ENCODE measurements at places on chromosomes 1 and 21. TPM values are rescaled to one million over a fixed set of nuclear protein-coding genes. Genes with fewer than 3 reads are reported as not detected.

GRCh38 chr1:186531561-186532165, 70.7 kb upstream of the PDC start:
- no peak for DNase-seq

DNA sequence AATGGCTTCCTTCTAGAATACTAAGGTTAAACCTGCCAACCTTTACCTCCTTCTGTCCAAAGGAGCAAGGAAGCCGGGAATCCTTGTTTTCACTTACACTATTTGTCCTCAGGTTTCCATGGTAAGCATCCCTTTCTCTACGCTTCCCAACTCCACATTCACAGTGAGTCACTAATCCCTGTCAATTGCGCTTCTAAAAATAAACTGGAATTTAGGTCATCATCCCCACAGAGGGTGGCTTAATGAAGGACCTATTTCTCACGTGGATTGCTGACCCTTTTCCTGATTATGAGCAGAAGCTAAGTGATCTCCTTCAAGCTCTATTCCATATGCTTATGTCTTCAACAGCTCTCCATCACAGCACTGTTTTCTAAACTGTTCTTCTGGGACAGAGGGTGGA, 39.9 kb upstream of the ABCA4 start:
- no peak for DNase-seq

DNA sequence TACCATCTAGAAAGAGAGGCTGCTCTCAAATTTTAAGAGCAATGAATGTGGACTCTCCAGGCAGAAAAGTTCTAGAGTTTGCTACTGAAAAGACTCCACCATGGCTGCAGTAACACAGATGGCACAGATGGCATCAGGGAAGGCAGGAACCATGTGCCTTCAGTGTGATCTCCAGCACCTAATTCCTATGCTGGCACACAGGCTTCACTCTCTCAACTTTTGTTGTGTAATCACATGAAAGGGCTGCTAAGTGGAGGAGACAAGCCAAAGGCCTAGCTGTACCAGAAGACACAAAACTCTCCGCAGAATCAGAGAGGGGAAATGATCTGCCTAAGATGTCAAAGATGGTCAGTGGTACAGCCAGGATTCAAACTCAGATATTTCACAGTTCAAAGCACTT, 31.1 kb downstream of the ERI3 start:
- DNase-seq = no peak

DNA sequence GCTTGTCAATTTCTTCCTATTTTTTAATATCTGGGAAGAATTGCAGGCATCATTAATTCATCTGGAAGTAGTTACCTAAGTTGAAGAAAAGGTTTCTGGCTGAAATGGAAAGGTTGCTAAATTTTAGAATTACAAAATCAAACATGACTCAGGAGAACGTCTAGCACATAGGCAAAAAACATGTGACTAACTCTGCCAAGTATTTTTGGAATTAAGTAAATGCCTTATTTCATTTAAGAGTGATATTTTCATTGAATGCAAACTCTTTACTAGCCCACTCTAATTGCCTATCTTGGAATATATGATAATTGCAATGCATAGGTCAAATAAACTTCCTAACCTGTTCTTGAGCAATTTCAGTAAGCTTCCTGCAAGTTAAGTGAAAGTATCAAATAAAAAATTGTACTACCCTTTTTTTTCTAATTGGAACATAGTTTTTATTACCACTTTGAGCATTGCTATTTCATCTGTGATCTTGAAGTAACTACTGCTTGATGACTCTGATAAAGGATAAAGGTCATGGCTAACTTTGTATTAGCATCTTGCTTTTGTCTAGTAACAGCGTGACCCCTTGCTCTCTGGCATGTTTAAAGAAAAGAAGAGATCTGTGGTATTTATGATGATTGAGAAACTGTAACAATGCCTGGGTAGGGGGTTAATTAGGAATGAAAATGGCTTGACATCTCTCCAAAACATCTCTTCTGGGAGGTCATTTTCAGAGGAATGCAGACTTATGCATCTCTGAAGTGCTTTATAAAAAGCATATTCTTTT, 208.3 kb upstream of the NCAM2 start:
- DNase-seq = no peak

DNA sequence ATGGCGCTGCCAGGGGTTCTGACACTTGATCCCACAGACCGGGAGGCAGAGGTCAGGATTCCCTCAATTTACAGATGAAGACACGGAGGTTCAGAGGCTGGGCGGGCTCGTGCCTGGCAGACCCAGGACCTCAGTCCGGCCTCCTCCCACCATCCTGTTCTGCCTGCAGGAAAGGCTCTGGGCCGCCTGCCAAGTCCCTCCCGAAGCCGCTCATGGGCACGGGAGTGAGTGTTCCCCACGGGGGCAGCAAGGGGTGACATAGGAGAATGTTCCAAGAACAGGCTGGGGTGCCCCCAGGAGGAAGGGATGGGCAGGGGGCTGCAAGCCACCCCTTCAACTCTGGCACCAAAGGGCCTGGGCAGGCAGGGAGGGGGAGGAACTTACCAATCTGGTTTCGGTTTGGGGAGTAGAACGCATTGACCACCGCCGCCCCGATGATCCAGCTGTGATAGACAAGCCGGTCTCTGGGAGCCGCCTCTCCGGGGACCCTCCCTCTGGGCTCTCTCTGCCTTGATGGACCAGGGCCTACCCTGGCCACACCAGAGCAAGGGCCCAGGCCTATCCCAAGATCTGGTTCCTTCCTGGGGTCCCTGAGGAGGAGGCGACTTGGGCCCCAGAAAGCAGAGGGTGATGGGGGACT, 7.5 kb downstream of the PRXL2B start:
- DNase-seq = no peak

DNA sequence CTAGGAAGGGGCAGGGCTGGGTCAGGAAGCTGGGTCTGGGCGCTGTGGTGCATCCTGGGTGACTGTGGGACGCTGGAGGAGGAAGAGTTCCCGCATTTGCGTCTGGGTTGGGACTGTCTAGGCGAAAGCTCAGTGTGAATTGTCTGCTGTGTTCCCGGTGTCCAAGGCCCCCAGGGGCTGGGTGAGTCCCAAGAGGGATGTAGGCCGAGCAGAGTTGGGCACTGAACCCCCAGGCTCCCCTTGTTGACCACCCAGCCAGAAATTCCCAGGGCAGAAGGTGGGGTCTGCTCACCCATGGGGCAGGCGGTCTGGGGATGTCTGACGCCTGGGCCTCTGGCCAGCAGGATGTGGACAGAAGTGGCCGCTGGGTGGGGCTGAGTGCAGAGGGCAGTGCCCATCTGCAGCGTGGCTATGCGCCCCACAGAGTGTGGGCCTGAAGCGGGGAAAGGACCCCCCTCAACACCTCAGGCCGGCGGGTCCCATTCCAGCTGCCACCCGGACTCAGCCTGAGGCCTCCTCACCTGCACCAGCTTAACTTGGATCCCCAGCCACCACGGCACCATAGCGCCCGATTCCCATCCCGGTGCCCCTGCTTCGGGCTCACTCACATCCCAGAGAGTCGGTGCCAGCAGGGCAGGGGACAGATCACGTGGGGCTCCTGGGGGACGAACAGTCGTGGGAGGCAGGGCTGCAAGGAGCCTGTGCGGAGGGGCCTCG, 37.0 kb upstream of the POFUT2 start:
- DNase-seq = no peak

GRCh38 chr1:36523230-36523495, 40.5 kb upstream of the CSF3R start:
- no peak for DNase-seq

GRCh38 chr1:54290506-54291184, 90.7 kb downstream of the MRPL37 start:
- no peak for DNase-seq

GRCh38 chr1:44129616-44130500, 11.2 kb downstream of the KLF17 start:
- DNase-seq = no peak

GRCh38 chr1:179241530-179242097, 12.1 kb upstream of the ABL2 start:
- no peak for DNase-seq

- no peak for DNase-seq
These were observed 2.2 kb upstream of the ARHGAP30 start for GRCh38 chr1:161071886-161072371.

- DNase-seq = no peak
These were observed 118.1 kb downstream of the PGBD5 start for GRCh38 chr1:230308039-230308438.

DNA sequence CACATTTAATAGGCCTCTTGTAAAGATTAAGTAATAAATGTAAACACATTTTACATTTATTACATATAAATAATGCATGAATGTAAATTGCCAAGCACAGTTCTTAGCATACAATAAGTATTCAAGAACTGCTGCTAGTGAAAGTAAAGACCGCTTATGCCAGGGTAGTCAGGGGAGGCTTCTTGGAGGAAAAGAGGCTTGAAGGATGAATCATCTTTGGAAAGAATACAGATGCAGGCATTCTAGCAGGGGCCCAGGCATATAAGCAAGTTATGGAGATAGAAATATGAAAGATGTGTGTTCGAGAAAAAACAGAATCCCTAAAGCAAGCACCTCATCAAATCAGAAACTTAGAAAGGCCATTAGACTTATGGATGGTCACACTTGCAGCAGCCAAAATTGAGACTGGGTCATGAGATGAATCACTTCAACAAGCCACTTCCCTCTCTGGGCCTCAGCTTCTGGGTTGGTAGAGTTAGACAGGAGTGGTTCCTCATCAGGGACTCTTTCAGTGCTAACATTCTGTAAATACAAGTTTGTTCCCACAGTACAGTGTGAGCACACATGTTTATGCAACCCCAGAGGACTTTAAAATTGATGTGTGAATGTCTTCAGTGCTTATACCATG, 79.8 kb upstream of the ROR1 start:
- DNase-seq = no peak

- no peak for DNase-seq
These were observed 1.2 kb downstream of the SLAMF7 start for GRCh38 chr1:160740133-160740688.

DNA sequence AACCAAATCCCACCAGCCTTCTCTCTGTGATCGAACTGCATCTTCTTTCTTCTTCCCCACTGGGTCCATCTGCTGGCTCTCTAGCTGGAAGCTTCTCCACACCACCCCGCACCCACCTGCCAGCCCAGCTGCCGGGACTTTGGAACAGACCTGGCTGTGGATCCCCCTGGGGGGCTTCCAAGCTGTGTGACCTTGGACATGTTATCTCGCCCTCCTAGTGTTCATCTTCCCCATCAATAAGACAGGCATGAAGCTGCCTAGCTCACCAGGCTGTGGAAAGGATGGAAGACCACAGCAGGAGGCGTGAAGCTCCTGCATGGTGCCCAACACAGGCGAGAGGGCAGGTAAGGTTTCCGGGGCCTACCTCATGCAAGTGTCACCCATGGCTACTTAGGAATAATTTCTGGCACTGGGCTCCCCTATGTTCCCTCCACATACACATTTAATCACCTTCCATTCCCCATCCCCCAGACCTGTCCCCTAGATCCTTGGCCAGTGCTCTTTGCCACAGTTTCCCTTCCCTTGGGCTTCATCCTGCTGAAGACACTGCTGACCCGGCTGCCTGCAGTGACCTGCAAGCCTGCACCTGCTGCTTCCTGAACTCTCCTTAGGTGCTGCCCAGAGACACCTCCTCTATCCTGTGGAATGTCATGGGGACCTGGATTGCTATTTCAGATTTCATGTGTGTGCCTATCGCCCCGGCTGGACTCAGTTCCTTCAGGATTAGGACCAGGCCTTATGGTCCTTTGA, 13.2 kb upstream of the C2CD2 start:
- no peak for DNase-seq

DNA sequence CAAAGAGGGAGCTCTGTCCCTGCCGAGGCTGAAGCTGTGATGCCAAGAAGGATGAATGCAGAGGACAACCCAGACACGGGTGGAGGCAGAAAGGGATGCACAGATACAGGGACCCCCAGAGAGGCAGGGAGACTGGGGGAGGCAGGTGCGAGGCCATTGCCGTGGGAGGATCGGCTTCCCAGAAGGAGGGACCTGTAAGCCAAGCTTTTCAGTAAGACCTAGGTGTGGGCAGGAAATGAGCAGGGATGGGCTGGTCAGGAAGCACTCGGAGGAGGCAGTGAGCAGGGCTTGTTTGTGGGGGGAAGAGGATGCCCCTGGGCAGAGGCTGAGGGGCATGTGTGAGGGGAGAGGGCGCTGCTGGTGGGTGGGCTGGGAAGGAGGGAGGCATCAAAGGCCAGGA, 67.7 kb upstream of the WNT4 start:
- DNase-seq = no peak

DNA sequence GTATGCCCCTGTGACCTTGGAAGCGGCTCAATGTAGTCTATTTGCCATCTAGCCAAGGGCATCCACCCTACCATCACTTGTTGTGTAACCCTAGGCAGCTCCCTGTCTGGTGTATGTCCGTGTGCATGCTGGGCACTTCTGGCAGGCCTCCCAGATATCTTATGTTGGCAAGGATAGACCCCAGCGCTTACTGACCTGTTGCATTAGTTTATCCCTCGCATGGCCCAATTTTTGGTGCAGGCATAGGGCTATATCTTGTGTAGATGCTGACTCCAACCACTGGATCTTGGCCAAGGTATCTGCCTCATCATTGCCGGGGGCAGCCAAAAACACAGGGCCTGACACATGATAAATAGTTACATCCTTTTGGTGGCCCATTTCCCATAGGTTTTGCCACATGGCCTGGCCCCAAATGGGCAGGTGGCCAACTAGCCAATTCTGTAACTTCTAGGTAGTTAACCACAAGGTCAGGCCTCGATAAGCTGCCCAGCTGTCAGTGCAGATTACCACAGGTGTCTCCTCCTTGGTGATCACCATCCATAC, 14.0 kb upstream of the TBX19 start:
- DNase-seq = no peak

DNA sequence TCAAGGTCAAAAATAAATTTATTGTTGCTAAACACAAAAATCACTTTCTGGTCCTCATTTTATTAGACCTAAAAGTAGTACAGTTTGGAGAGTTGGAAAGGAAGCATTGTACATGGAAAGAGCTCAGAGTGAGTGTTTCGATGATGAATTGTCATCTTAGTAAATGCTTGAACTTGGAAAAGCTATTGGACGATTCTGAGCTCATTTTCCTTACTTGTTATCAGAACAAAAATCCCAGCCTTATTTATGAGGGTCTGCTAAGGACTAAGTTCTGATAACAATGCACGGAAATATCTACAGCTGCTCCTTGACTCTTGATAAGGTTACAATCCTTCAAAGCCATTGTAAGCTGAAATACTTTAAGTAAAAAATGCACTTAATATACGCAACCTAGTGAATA, 710.0 kb upstream of the PTBP2 start:
- no peak for DNase-seq

DNA sequence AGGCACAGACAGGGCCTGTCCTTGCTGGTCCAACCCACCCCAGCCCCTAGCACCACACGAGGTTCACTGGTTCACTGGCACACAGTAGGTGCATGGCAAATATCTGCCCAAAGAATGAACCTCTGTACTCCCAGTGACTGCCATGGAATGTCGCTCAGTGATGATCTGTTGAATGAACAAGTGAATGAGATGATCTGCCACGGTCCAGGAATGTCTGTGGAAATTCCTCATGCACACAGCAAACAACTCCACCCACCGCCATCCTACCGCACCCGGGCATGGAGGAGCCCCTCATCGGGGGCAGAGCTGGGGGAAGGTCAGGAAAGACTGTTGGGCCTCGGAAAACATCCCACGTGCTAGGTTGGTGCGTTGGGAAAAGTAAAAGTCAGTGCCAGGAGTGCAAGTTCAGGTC, 1.7 kb downstream of the HSPG2 start:
- DNase-seq = no peak

The ERG gene
- polyA plus RNA-seq = 13.5 TPM

The ZNF593OS gene
- 0.18 TPM for polyA plus RNA-seq

The PTGER3 gene
- polyA plus RNA-seq = 16.0 TPM

The FOXD2 gene
- polyA plus RNA-seq = 0.19 TPM

The GADD45A gene
- polyA plus RNA-seq = 38.5 TPM

The KPRP gene
- not detected for polyA plus RNA-seq

The ACTA1 gene
- polyA plus RNA-seq = 7.9 TPM

The KLHDC7A gene
- polyA plus RNA-seq = 0.98 TPM

The CD1D gene
- 2.7 TPM for polyA plus RNA-seq

The LRRIQ3 gene
- polyA plus RNA-seq = 0.23 TPM

The SPATA45 gene
- not detected for polyA plus RNA-seq

The KNCN gene
- not detected for polyA plus RNA-seq
